CD4-positive, alpha-beta T cell treated with Interleukin-21 for 1 hour (primary cell): ENCODE measurements at places on chromosomes 2 and 18.

DNA sequence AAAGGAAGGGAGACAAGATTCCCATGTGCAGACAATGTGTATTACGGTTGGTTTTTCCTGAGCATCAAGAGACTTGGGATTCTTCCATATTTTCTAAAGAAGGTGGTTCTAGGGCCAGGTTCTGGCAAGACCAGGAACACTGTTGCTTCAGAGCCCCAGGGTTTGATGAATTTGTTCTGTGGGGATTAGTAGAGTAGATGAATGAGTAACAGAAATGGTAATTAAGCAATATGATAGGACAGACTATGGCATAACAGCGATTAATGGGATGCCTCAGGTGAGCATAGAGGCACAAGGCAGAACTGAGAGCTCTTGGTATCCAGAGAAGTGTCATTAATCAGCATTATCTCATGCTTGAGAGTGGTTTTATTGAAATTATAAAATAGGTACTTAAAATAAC lies 82.8 kb upstream of the PNPT1 start:
- DNase-seq = no peak

DNA sequence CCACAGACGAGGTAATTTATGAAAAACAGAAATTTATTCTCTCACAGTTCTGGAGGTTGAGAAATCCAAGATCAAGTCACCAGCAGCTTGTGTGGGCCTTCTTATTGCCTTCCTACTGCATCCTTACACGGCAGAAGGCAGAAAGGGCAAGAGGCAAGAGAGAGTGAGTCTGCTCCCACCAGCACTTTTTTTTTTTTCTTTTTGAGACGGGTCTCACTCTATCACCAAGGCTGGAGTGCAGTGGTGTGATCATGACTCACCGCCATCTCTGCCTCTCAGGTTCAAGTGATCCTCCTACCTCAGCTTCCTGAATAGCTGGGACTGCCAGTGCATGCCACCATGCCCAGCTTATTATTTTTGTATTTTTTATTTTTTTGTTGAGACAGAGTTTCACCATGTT lies 78.5 kb upstream of the HK2 start:
- no peak for DNase-seq

GRCh38 chr2:111227716-111228141 lies 107.0 kb downstream of the BCL2L11 start:
- DNase-seq = no peak

- no peak for DNase-seq
Measured at GRCh38 chr2:63035169-63035568, 15.5 kb upstream of the OTX1 start.

DNA sequence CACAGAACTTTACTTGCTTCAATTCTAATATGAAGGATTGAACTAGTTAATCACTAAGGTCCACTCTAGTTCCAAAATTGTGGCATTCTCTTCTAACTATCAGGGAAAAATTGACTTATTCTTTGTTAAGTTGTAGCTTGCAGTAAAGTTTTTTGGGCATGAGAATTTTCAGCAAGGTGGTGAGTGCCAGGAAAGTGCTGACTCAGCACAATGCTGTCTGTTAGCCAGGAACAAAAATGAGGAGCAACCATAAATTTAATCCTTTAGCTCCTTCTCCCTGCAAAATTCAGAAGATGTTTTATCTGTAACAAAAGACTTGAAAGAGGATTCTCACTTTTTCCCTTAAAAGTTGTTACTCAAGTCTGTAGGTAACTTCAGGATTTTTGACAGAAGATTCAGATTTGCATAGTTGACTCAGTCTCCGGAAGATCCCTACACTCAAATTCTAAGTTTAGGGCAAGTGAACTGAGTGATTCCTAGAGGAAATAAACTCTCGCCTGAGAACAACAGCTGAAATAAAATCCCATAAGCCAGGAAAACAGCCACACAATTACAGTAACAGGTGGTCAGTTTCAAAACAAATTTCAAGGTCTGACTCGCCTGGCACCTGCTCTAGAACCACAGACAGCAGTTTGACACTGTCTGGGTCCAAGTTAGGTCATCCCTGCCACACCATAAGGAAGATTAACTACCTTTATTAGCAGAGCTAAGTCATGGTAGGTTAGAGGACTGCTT lies 20.2 kb upstream of the DARS1 start:
- DNase-seq = no peak

DNA sequence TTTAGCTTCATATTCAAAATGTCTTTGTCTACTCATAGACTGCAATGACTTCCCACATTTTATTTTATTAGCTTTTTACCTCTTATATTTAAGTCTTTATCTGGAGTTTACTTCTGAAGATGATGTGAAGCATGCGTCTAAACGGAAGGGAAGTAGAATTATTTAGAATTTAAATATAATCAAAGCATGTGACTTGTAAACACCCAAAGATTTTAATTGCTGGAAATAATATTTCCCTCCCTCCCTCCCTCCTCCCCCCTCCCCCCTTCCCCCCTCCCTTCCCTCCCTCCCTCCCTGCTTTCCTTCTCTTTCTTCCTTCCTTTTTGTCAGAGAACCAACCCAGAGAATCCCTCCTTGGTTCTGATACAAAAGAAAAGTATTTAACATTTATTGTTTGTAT lies 2.1 kb upstream of the LANCL1 start:
- DNase-seq = no peak

DNA sequence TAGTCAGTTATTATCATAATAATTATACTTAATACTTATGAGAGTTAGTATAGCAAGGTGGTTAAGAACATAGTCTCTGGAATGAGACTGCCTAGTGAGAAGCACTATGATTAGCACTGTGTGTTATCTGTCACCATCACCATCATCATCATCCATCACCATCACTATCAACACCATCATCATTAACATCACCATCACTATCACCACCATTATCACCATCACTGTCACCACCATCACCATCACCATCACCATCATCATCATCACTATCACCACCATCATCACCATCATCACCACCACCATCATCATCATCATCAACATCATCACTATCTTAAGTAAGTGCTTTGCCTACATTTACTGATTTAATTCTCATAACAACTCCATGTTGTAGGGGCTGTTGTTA lies 39.6 kb downstream of the SRSF7 start:
- DNase-seq = no peak

GRCh38 chr2:71971493-71971892 lies 176.2 kb downstream of the CYP26B1 start:
- no peak for DNase-seq

DNA sequence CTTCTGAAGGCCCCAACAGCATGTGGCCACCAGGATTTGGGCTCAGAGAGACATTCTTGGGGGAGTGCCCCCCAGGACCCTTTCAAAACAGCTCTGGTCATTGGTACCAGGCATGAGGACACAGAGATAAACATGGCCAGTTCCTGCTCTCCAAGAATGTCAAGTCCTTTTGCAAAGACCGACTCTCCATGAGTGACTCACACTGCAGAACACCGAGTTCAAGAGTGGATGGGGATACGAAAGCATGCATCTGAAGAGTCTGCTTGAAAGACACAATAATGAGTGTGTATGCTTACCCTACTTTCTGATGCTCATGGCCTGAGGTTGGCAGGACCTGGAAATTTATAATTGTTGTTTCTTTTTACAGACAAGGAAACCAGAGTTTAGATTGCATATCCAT lies 450.6 kb downstream of the TSN start:
- no peak for DNase-seq

- DNase-seq = no peak
Measured at GRCh38 chr18:3480827-3481573, 31.0 kb downstream of the TGIF1 start.

GRCh38 chr2:173964565-173965371 lies 405 bp downstream of the SP3 start:
- peak; percentile 88 for DNase-seq

DNA sequence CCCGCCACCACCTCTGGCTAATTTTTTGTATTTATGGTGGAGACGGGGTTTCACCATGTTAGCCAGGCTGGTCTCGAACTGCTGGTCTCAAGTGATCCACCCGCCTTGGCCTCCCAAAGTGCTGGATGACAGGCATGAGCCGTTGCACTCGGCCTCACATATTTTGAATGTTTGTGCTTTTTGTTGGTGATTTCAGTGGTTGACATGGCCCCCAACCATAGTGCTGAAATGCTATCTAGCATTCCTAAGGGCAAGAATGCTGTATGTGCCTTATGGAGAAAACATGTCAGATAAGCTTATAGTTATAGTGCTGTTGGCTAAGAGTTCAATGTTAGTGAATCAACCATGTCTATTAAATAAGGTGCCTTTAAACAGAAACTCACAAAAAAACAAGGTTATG lies 8.9 kb downstream of the ZAP70 start:
- DNase-seq = no peak

GRCh38 chr2:186882511-186883071 lies 33.6 kb upstream of the ZSWIM2 start:
- DNase-seq = no peak

- no peak for DNase-seq
Measured at GRCh38 chr2:224248944-224249371, 152.9 kb downstream of the FAM124B start.
